ENCODE measurements at places on chromosomes 2 and 18. TPM values are rescaled to one million over a fixed set of nuclear protein-coding genes. Genes with fewer than 3 reads are reported as not detected.
A peak's percentile ranks its signal among the peaks of the same experiment; 100 is the strongest.

Gene ZEB2
- 0.13 TPM for total RNA-seq

DNA sequence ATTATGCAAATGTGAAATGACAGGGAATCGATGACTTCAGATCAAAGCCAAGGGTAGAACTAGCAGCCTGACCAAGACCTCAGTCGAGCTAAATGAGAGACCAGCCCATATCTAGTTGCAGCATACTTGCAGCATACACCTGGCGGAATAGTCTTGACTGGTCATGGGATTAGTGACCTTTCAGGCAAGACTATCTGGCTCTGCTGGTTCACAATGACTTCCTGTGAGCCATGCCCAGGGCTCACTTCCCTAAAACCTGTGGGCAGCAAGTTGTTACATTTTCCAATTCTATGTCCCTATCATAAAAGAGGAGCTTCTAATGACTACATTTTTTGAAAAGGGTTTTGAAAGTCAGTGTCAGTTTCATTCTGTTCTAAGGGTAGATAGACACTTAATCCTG, 1624.9 kb upstream of the CELF4 start:
- no peak for DNase-seq

DNA sequence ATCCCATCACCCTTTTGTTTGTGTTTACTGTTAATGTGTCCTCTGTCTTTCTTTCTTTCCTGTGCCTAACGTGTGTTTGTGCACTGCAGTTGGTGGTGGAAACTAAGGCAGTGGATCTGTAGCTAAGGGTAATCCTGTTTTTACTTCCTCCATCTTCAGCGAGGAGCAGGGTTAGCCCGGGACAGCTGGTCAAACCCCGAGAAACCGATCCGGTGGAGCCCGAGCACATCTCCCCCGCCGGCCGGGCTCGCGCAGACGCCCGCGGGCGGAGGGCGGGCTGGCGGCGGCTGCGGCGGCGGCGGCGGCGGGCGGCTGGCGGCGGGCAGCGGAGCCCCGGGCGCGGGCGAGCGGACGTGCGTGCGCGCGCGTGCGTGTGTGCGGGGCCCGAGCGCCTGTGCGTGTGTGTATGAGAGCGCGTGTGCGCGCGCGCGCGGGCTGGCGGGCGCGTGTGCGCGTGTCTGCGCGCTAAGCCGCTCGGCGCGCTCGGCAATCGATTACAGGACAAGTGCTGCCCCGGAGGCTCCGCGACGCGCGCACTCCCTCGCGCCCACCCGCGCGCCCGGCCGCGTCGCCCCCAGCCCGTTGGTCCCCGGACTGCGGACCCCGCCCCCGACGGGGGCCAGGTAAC, at the start of gene IKZF2:
TSS of gene IKZF2 (minus strand) at position 176 of the 628 bp plus-strand sequence. CDS start 2,983 bp downstream, outside the sequence.
- DNase-seq, result peak; percentile 78

Gene PARD6G
- total RNA-seq, result 18.8 TPM

Gene KRCC1
- 8.5 TPM for total RNA-seq

GRCh38 chr2:221600388-221600787, 28.3 kb upstream of the EPHA4 start:
- no peak for DNase-seq

Gene DRC1
- not detected for total RNA-seq

GRCh38 chr2:231029563-231029962, 7.8 kb upstream of the C2orf72 start:
- DNase-seq, result no peak

Gene SDC1
- 45.3 TPM for total RNA-seq

- DNase-seq, result no peak
Measured at GRCh38 chr18:26746398-26746797, 119.1 kb downstream of the AQP4 start.

DNA sequence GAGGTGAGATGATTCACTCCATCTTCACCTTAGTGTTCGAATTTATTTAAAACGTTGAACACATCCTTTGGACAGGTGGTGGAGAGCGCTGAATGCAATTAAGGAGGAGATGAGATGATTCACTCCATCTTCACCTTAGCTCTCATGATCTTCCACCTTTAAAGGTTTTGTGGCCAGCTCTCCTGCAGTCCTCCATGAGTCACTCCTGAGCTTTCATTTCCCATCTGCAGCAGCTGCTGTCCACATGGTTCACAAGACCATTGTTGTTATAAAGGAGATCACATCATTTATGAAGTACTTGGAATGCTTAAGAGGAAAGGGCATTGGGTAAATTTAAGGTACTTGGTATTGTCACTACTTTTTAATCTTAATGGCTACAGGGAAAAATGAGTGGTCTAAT, 298.5 kb downstream of the PAX3 start:
- DNase-seq, result no peak

- DNase-seq, result no peak
Measured at GRCh38 chr2:2645162-2645855, 314.2 kb upstream of the MYT1L start.

DNA sequence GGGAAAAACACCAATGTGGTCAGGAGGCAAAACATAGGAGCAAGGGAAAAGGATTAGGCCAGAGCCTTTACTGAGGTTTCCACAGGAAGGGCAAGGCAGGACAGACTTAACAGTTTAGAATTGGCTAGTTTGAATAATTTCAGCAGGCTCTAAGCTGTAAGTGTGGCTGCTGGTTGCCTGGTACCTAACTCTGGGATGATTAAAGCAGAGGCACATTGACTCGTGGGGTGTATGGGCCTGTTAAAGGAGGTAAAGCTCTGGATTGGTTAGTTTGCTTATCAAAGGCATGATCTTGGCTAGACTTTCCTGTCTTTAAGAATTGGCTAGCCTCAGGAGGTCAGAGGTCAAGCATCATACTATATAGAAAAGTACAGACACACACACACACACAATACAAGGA, 132.6 kb downstream of the SPAG16 start:
- no peak for DNase-seq

- DNase-seq, result peak; percentile 77
Measured at GRCh38 chr2:231297108-231297908, 98.2 kb upstream of the B3GNT7 start.

DNA sequence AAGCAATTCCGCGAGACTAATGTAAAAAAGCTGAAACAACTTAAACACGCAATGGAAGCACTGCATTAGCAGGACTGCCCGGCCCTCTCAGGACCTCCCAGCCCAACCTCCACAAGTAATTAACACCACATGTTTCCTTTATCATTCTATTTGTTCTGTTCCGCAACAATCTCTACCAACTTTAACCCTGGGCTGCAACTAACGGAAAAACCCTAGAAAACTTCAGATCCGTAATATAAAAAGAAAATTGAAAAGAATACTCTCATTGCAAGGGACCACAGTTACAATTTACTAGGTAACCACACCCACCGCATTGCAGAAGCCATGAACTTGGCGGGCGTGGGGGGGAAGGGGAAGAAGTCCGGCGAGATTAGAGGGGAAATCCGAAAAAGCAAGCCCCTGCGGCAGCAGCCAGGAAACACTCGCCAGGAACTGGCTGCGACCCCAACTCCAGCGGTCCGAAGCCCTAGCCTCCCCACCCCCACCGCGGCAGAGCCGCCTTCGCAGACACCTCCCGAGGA, 1.2 kb downstream of the EPB41L3 start:
- DNase-seq, result no peak

GRCh38 chr18:75200071-75200470, 8.9 kb downstream of the PTGR3 start:
- DNase-seq, result no peak

Gene IL36B
- not detected for total RNA-seq

Gene TEKT4
- not detected for total RNA-seq

- DNase-seq, result no peak
Measured at GRCh38 chr2:20368706-20369105, 18.1 kb upstream of the PUM2 start.

Gene ICOS
- not detected for total RNA-seq

DNA sequence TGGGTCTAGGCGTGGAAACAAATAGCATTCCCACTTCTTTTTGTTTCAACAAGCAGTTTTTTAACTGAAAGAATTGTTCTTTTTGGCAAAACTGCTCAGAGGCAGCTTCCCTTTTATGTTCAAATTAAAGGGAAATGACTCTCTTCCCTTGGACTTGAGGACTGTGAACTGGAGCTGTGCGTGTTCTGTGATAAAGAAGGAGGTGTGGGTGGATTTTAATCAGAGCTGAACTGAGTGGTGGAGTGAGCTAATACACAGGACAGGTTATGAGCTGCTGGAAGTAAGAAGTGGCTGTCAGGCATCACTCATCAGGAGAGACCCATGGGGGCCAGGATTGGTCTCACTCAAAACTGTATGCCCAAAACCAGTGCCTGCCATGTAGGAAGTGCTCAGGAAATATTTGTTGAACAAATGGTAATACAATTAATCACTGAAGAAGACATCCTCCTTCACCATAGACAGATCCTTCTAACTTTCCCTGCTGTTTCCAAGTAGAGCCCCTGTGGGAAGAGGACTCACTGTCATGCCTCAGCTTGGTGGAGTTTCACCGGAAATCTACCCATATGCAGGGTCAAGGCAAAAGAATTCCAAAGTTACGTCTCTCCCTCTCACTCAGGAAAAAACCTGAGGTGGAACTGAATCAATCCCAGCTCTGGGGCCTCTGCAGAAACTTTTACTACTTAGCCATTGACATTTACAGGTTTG, 55.9 kb downstream of the FEZ2 start:
- DNase-seq, result no peak

- DNase-seq, result peak; percentile 15
Measured at GRCh38 chr2:239106314-239106908, 258.5 kb downstream of the TWIST2 start.

Gene GALR1
- total RNA-seq, result 1.6 TPM

Gene BMP10
- not detected for total RNA-seq

DNA sequence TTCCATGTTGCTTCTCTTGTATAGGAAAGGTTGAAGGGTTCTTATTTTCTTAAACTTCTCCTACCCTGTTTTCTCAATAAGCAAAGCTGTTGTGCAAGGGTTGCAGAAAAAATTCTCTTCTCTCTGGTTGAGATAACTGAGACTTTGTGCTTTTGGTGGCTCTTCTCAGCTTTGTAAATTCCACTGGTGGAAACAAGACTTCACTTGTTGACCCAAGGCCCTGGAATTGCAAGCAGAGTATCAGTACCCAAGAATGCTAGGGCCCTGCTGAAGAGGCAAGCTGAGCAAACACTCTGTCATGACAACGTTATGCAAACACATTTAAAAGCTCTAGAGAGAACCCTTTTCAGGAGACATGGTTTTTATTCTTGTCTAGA, 294.7 kb upstream of the EPAS1 start:
- no peak for DNase-seq

Gene PRKAG3
- not detected for total RNA-seq

Gene SPP2
- total RNA-seq, result not detected

GRCh38 chr2:117814417-117815264, at the start of gene DDX18:
Gene DDX18, plus strand, starts transcription at chr2:117814691. Its CDS starts 87 bp downstream, at chr2:117814778.
- DNase-seq, result peak; percentile 89

DNA sequence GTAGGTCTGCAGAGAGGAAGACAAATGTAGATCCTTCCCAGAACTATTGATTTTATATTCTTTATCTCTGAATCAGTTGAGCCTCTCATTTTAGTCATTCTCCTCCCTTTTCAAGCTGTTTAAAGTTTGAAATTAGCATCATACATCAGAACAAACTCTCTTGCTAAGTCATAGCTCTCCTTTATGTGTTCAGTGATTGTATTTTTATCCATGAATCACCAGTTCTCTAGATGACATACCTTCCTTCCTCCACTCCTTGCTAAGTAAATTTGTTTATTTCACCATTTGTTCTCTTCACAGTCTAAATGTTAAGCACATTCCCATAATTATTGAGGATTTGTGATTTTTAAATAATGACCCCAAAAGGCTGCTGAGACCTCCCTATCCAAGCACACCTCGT, 63.5 kb upstream of the RAPGEF4 start:
- no peak for DNase-seq

Gene LIMS4
- total RNA-seq, result 1.4 TPM

GRCh38 chr18:36610258-36610657, 218.5 kb downstream of the TPGS2 start:
- no peak for DNase-seq

- no peak for DNase-seq
Measured at GRCh38 chr2:131521961-131522781, 5.5 kb upstream of the CCDC74A start.

DNA sequence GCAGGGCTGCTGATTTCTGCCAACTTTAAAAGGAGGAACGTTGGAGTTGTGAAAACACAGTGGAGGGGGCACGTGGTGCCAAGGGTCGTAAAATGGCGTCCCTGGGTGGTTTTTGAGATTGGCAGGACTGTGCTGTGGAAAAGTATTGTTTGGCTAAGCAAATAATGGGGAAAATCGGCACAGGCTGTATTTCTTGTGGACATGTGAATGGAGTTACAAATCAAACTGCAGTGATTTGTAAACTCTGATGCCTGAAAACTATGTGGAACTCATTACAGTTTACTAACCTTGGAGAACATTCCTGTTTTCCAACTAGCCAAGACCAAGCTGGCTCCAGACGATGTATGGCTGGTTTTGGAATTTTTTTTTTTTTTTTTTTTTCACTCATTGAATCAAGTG, 68.7 kb downstream of the KCTD1 start:
- no peak for DNase-seq

DNA sequence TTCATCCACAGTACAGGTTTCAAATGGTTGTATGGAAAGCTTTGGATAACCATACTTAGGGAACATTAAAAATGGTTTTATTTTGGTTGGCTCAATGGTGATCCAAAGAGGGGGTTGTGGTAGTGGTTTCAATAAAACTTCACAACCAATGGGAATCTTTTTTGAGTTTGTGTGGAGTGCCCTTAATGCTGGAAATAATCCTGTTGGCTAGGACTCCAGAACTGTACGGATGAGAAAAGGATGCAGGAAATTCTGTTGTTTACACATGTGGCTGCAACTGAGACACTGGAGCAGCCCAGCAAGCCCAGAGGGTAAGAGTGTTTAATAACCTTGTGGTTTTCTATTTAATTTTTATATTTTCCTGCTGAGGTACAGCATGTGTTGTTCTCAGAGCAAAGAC, at the start of gene CCDC102B:
TSS of gene CCDC102B (plus strand) at position 210 of the 400 bp plus-strand sequence. CDS start 38,684 bp downstream, outside the sequence.
- DNase-seq, result no peak

- no peak for DNase-seq
Measured at GRCh38 chr2:148162871-148163270, 142.0 kb downstream of the MBD5 start.

GRCh38 chr2:65605743-65606058, 173.3 kb upstream of the SPRED2 start:
- DNase-seq, result no peak

Gene NEB
- total RNA-seq, result 2.6 TPM

Gene TUBA3D
- 0.21 TPM for total RNA-seq

DNA sequence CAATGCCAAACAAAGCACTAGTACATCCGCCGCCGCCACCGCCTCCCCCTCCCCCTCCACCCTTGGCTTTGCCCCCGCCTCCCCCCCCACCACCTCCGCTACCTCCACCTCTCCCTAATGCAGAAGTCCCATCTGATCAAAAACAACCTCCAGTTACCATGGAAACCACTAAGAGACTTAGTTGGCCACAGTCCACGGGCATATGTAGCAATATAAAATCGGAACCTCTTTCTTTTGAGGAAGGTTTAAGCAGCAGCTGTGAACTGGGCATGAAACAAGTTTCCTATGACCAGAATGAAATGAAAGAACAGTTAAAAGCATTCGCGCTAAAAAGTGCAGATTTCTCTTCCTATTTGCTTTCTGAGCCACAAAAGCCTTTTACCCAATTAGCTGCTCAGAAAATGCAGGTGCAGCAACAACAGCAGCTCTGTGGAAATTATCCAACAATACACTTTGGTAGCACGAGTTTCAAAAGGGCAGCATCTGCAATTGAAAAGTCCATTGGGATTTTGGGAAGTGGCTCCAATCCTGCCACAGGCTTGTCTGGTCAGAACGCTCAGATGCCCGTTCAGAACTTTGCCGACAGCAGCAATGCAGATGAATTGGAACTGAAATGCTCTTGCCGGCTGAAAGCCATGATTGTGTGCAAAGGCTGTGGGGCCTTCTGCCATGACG, 168.0 kb downstream of the ASXL3 start:
- no peak for DNase-seq
